ENCODE measurements at places on chromosomes 3 and 15.
A peak's percentile ranks its signal among the peaks of the same experiment; 100 is the strongest.

DNA sequence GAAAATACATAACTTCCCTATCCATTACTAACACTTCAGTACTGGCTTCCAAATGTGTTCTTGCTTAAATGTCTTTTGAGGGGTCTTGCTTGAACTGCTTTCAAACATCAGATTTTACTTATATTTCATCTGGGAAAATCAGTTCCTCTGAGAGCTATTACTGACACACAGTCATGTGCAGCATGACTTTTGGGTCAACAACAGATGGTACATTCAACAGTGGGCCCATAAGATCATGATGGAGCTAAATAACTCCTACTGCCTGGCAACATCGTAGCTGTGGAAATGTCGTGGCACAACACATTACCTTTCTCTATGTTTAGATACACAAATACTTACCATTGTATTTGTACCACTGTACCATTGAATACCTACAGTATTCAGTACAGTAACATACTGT is 43.8 kb downstream of the WWTR1 start:
- no peak for DNase-seq

DNA sequence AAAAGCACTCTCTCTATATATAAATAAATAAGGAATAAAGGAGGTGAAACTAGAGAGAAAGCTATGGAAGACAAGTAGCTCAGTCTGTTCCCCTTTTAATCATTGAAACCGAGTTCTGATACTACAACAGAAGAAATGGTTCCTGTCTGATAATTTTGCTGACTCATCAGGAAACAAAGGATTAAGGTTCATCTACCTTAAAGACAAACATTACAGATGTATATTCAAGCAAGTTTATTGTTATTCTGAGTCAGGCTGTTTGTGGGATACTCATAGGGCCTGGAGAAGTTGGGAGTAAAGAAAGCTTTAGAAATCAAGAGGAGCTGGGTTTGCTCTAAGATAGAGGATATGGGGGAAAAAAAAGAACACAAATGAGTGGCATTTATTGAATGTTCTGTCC is 566.0 kb downstream of the ROBO2 start:
- no peak for DNase-seq

GRCh38 chr15:64905119-64905831 is 6.4 kb upstream of the ANKDD1A start:
- DNase-seq: peak; percentile 79

DNA sequence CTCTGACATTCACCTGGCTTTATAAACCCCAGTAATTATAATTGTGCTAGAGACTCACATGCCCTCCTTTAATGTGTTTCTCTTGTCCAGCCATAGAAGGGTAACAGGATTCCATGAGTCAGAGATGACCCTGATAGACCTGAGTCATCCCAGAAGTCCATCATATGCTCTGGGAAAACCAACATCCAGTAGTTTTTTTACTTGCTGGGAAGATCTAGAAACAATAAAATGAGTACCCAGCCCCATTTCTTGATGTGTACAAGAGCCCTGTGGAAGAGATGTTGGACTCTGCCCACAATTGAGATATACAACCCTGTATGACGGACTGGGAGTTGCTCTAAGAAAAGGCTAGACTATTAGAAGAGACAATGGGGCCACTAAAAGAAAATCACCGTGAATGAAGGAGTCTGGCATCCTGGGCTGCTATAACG is 22.4 kb upstream of the THUMPD3 start:
- no peak for DNase-seq

DNA sequence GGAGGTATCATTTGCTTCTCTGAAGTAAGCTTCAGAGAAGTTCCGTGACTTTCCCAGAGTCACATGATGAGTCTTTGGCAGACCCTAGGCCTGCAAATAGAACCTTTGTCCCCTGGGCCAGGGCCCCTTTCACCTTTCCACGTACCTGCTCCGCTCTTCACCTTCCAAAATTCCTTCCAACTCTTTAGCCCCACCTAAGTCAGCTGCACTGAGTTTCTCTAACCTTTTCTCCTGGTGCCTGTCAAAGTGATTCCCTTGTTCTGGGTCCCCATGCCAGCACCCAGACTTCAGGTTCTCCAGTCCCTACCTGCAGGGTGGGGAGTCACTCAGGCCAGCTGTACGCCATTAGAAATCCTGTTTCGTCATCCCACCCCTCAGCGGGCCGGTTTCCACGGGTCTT is 12.8 kb downstream of the LYZL4 start:
- no peak for DNase-seq

DNA sequence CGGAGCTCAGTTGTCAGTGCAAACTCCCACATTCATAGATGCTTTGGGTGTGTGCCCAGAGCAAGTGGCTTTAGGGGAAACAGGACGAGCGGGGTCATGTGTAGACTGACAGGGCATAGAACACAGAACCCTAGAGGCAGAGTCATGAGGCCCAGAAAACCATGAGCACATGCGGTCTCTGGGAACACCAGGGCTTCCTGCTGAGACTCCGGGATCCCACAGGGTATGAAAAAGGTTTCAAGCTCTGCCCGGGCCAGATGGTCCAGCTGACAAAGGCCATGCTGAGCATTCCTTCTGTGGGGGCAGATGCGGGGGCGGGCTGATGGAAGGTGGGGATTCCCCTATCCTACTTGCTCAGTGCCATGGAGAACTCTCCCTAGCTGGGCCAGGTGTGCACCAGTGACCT is 44.8 kb downstream of the ROPN1B start:
- no peak for DNase-seq

DNA sequence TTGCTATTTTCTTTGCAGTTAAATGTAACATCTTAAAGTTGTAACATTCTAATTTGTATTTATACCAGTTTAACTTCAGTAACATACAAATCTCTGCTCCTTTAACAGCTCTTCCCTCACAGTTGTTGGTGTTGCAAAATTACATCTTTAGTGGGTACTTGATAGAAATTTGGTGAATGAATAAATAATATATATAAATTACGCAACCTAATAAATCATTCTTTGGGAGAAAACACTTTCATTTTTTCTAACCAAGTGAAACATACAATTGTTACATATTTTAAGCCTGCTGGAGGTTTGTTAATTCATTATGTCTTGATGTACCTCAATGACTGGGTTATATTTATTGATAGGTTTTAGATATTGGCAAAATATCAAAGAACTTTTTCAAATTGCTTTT is 118.8 kb downstream of the PLD1 start:
- no peak for DNase-seq

- no peak for DNase-seq
Measured at GRCh38 chr3:5504135-5504534, 316.6 kb downstream of the EDEM1 start.

DNA sequence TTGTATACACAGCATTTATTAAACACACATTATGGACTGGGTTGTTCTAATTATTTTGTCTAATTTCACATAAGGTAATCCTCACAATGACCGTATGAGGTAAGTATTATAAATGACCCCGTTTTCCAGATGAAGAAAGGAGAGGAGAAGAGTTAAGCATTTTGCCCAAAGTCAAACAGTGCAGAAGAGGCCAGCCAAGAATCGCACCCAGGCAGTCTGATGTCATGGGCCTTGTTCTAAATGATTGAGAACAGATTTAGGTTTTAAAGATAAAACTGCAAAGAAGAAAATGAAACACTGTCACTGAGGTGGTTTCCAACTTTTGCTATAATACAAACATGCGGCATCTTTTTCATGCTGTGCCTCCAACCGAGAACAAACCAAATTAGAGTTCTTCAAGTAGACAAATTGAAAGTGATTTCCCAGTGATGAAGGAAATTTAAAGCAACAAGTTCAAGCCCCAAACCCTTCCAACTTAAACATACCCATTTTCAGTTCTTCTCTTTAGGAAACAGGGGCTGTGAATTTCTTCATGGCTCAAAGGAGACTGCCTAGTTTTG is 155.3 kb downstream of the THRB start:
- DNase-seq: no peak

DNA sequence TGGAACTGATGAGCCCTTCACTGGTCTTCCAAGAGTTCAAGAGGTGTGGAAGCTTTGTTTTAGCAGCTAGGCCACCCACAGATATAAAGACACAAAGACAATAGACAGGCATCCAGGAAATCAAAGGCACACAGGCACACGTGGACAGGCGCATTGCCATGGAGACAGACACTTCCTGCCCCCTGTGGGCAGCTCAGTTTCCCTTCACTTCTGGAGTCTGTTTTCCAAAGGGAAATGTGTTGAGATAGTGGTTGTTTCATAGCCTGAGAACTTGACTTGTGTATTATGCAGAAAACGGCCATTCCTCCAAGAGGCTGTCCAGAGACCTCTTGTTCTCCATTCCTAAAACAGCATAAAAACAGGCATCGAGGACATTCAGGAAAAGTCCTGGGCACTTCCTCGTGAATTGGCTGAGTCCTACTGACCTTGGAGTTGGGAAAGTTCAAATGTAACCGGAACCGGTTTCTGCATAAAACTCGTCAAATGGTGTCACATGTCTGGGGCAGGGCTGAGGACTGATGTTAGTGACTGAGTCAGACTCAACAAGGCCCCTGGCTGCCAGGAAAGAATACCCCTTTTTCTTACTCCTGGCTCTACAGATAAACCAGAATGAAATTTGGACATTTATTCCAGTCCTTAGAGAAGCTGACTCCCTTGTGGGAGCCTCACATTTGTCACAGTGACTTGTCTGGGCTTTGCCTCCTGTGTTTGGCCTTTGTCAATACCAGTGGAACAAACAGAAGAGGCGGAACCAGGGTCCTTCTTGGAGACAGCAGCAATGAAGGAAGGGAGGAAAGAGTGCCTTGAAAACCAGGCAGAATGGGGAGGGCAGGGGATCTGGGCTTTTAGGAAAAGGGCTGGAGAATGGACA is 1.3 kb downstream of the ALPK3 start:
- no peak for DNase-seq

GRCh38 chr15:81155375-81156218 is 21.5 kb downstream of the CFAP161 start:
- no peak for DNase-seq

DNA sequence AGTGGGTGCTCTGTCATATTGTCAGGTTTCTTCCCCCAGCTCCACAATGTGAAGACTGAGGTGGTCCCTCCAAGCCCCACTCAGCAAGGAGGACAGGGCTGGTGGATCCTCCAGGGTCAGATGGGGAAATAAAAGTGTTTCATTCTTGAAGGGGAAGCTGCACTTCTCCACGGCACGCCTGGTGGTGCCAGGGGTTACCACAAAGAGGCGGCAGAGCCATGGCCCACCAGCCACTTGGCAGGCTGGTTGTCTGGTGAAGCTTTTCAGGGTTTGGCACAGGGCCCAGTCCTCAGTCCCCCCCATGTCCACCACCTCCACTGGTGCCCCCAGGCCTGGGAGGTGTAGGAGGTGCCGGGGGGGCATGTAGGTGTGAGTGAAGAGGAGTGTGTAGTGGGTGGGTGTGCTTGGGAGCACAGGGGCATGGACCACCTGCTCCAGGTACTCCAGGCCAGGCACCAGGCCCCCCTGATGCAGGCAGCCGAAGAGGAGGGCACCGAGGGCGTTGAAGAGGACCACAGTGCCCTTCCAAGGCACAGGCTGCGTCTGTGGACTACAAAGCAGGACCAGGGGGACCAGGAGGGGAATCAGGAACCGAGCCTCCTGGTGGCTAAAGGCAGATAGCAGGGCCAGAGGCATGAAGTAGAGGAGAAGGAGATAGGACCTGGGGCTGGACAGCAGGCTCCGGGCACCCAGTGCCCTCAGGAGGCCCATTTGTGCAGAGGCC is 5.0 kb upstream of the NCBP2 start:
- DNase-seq: no peak

DNA sequence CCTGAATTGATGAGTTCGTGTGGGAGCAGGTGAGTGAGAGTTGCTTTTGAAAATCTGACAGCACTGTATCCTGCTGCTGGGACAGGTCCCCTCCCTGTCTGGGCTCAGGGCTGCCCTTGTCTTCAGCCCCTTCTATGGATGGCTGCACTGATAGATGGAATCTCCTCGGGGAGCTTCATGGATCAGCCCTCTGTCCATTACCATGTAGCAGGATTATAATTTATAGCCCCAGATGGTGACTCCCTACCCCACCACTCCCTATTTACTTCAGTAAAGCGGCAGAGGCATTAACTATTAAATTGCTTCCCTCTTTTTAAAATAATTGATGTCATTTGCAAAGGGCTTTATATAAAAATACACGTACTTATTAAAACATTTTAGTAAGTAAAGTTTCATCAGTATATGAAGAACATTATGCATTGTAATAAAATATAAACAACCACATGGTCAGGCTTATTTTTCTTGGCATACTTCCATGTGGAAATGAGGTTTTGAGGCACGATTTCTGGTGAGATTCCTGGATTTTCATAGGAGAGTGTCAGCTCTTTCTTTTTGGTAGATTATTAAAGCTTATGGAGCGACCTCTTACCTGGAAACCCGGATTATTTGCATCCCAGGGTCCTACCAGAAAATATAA is 38.5 kb downstream of the MAP3K13 start:
- DNase-seq: no peak

- DNase-seq: no peak
Measured at GRCh38 chr3:175274474-175275218, 415.5 kb downstream of the NAALADL2 start.

- DNase-seq: no peak
Measured at GRCh38 chr3:159443266-159443665, 545.4 kb upstream of the IL12A start.

GRCh38 chr3:123552095-123552714 is 32.6 kb downstream of the HACD2 start:
- no peak for DNase-seq

- DNase-seq: no peak
Measured at GRCh38 chr3:185313693-185314246, 49.2 kb upstream of the MAP3K13 start.

GRCh38 chr3:24069045-24069444 is 124.0 kb downstream of the NR1D2 start:
- no peak for DNase-seq

- no peak for DNase-seq
Measured at GRCh38 chr15:70545526-70545925, 217.8 kb downstream of the UACA start.

- no peak for DNase-seq
Measured at GRCh38 chr3:60909526-60909925, 341.7 kb downstream of the FHIT start.

GRCh38 chr3:120052225-120052624 is 42.0 kb downstream of the GSK3B start:
- no peak for DNase-seq

- no peak for DNase-seq
Measured at GRCh38 chr3:69130689-69131088, 8.3 kb upstream of the LMOD3 start.

DNA sequence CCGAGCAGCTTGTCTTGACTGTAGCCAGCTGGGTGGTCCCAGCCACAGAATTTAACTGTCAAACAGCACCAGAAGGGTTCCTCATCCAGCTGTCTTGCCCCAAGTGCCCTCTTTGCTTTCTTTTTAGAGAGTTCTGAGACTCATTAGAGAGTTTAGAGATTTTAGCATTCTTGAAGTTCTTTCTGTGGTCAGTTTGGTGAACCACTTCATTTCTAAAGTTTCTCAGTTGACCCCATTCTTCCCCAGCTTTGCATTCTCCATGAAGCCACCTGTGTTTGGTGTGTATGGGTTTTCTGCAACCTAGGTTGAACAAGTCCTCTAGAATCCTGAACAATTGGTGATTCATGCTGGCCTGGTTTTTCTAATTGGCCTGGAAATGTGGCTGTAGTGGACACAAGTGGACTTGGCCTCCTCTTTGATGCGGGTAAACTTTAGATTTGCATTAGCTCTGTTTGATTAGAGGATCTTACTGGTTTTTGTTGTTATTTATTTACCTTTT is 33.7 kb downstream of the FLNB start:
- DNase-seq: no peak

Data from stimulated activated CD4-positive, alpha-beta T cell treated with anti-CD3 and anti-CD28 coated beads, Interleukin-2, amount 100 ng/mL, for 48 hours (primary cell).